ENCODE measurements at places on chromosomes 12 and 14.

GRCh38 chr12:11723993-11724392, 74.5 kb downstream of the ETV6 start:
- DNase-seq: no peak

DNA sequence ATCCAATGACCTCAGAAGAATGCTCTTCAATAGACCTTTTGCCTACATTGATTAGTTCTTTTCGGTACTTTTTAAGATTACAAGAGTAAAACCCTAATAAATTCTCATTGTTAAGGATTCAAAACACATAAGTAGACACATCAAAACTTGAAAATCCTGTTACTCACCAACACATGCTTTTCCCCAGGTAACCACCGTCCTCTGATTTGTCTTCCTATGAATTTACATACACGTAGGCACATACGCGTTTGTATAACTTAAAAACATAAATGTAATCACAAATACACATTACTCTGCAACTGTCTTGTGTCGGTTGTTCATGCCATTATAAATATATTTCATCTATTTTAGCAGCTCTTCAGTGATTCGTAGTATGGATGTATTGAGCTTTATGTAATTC, 910 bp upstream of the WASHC4 start:
- DNase-seq: no peak

GRCh38 chr14:51283402-51284085, 43.5 kb downstream of the TMX1 start:
- DNase-seq: peak; percentile 53

- no peak for DNase-seq
Observed at GRCh38 chr12:8145754-8146441, 10.9 kb upstream of the ZNF705A start.

DNA sequence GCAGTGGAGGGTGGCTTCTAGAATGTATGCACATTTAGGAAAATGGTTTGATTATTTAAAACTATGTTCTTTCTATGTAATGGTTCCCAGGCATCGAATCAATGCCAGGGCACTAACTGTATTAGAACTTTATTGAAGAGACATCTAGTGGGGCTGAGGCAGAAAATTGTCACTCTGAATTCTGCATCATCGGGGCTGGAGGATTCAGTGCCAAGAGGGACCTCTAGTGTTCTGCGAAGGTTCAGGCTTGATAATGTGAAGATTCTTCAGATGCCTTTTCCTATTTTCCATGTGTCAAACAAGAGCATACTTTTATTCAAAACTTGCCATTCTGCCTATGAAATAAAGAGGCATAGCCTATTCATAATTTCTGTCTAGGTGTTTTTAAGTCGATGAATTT, 146.3 kb downstream of the CAND1 start:
- no peak for DNase-seq

DNA sequence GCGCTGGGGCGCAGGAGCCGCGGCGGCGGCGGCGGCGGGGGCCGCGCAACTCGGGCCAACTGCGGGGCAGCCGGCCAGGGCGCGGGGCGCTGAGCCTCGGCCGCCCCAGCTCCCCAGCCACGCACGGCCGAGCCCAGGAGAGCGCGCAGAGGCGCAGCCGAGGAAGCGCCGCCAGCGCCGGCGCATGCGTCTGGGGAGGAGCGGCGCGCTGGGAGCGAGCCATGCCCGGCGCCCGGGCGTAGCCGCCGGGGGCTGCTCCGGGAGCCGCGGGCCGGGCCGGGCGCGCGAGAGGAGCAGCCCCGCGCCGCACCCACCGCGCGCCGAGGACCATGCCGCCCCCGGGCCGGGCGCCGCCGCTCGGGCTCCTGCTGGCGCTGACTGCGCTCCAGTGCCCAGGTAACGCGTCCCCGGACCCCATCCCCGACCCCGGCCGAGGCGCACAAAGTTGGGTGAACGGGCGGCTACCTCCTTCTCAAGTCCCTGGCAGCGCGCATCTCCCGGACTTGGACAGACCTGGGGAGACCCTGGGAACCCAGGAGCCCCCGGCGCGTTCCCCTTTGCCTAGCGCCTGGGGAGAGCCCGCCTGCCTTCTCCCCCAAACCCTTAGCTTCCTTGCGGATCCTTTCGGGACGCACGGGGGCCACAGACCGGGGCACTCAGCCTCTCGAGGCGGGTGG, 121.4 kb downstream of the AACS start:
- peak; percentile 12 for DNase-seq

- peak; percentile 60 for DNase-seq
Observed at GRCh38 chr12:1591034-1591433, 3.3 kb downstream of the FBXL14 start.

- DNase-seq: no peak
Observed at GRCh38 chr14:41298328-41298690, 308.4 kb upstream of the LRFN5 start.

DNA sequence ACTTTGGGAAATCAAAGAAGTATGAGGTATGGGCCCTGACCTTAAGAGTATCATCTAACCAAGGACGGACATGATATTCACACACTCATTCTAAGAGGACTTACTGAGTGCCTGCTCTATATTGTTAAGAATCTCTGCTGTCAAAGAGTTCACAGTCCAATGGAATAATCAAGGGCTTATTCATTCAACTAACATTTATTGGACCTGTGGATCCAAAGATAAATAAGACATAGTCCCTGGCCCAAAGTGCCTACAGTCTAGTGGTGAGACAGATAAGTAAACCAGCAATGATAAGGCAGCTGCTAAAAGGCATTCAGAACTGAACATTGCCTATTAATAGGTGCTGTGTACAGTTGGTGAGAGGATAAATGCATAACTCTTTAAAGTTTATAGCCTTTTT, 11.0 kb downstream of the WDR20 start:
- DNase-seq: no peak

DNA sequence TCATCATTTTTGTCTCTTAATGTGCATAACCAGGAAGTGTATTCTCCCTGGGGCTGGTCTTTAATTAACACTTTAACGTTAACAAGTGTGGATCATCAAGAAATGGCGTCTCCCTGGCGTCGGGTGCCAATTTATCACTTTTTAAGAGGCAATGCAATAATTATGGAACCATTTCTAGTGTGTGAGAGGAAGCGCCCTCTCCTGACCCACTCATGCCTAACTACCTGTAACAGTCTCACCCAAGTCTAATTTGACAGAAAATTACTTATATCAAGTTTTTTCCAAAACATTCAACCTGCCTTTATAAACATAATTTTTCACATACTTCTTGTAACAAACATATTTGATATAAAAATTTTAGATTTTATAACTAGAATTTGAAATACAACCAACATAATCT, 905.3 kb upstream of the MDGA2 start:
- DNase-seq: no peak

DNA sequence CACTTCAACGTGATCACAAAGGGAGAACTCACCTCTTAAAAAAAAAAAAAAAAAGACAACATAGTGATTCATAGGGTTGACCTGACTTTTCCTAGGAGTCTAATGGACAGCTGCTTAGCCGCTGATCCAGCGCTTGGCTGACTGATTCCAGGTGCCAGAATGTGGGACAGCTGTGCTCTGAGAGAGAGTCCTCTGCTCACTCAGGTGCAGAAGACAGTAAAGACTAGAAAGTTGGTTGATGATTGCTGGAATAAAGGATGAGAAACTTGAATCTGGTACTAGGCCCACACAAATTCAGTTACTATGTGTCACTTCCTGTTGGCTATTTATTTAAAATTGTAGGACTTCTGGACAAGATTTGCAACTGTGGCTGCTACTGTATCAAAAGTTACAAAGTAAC, 229.4 kb downstream of the CHST11 start:
- peak; percentile 53 for DNase-seq

GRCh38 chr14:76657404-76657803, 103.9 kb upstream of the VASH1 start:
- DNase-seq: no peak

DNA sequence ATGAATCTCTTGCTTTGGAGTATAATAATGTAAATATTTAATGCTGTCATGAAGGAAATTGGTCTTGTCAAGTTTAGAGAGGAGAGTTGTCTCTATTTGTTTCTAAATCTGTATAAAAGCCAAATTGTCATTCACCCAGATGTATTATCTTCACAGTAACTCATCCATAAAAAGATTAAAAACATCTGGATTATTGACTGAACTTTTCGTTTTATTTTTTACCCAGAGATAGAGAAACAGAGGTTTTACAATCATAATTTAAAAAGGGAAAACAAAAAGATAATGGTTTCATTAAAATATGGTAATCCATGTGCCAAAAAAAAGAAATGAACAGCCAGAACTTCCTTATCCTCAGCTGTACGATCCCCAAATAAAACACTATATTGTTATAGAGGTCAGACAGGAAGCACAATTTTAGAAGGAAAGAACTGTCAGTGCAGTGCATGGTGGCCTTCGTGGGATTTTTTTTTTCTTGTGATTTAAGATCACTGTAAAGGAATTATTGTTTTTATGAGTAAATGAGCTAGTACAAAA, 125.9 kb downstream of the ACSS3 start:
- DNase-seq: no peak

GRCh38 chr14:30607156-30607780, 14.9 kb upstream of the SCFD1 start:
- no peak for DNase-seq

DNA sequence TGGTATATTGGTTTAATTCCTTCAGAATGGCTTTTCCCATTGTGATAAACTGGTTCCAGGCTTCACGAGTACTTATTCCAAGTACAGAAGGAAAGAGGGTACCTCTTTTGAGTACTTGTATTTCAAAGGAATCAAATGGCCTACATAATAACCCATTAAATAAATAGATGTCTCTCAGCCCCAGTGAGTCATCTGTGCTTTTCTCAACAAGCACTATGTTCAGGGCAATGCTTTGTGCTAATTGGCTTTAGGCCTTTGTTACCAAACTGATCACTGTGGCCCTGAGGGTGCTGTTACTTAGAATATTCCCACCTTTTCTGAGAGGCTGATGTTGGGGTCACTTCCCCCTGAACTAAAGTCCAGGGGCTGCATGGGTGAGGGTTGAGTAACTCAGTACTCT, 107.1 kb downstream of the LRRK2 start:
- DNase-seq: no peak

GRCh38 chr12:123089631-123090353, 61.1 kb downstream of the PITPNM2 start:
- peak; percentile 30 for DNase-seq

All from activated CD4-positive, alpha-beta T cell treated with anti-CD3 and anti-CD28 coated beads, Interleukin-10, Interleukin-2, amounts not matched to agents 100 ng/mL and 50 ng/mL, durations not matched to agents 16 hours and 8 hours (primary cell).